Brain microvascular endothelial cell (primary cell): ENCODE measurements at places on chromosomes 2 and 18.

DNA sequence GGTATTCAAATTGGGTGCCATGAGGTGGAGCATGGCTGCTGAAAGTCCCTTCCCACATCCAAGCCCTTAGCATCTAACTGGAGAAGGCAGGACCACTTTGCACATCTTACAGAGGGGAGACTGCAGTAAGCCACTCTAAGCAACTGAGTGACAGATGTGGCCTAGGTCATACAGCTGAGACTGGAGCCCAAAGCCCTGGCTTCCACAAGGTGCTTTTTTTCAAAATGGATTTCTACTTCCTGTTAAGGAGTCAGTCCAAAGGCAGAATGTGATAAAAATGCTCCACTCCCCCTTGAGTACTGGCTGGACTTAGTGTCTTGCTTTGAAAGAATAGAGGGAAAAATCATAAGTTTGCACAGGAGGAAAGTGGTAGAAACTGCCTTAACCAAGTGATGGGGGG lies 424.0 kb upstream of the SPRED2 start:
- DNase-seq, result no peak

DNA sequence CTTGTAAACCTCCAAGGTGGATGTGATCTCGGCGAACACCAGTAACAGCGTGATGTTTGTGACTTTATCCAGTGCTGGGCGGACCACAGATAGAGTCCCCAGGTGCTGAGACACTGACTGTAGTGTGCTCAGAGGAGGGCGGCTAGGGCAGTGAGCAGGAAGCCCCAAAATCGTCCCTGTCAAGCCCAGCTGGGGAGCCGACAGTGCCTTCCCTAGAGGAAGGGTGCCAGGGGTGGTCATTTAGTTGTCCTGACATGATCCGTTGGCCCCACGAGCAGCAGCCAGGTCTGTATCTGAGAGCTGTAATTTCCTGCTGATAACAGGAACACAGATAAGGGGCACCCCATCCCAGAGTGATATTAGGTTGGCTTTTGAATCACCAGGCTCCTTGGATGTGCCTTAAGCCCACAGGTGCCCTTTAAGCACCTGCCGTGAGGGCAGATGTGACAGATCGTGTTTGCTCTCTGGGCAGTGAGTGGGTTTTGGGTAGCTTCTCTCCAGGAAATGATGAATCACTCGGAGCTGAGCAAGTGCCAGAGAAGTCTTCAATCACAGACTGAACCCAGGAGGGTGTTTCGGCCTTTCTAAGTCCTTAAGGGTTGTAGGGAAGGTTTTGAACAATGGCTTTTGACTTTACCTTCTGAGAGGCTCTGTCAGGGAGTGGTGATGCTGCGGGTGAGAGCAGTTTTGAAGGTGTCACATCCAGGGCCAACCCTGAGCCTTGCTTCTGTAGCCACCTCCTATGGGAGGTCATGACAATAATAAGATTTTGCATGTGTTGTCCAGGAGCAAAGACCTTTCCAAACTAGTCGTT lies 7.7 kb downstream of the LPIN1 start:
- peak; percentile 52 for DNase-seq

GRCh38 chr2:145287736-145288135 lies 767.8 kb upstream of the ZEB2 start:
- no peak for DNase-seq

DNA sequence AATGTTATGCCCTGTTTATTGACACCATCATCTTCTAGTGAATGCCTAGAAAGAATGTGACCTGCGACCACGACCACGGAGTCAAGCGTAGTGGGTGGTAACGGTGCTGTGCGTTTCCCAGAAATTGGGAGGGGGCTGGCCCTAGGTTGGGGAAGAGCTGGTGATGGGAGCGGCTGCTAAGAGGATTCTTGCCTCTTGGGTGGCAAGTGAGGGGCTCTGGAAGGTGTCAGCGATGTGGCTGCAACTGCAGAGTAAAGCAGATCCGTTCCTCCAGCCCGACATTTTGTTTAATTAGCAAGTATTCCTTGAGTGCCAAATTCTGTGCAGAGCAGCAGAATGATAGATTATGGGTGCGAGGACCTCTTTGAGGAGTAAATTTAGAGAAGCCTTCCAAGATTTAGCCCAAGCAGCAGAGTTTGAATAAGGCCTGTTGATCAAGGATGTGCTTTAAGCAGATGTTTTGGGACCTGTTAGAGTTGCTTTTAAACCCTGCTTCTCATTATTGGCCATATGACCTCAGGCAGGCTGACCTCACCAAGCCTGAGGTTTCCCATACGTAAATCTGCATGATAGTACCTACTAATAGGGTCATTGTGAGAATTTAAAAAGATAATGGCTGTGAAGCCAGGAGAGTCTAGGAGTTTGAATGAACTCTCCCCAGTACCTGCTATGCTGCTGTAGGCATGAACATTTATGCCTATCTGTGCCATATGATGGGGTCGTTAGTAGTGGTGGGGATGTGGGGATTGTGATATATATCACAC lies 287.7 kb downstream of the PTGR3 start:
- no peak for DNase-seq

DNA sequence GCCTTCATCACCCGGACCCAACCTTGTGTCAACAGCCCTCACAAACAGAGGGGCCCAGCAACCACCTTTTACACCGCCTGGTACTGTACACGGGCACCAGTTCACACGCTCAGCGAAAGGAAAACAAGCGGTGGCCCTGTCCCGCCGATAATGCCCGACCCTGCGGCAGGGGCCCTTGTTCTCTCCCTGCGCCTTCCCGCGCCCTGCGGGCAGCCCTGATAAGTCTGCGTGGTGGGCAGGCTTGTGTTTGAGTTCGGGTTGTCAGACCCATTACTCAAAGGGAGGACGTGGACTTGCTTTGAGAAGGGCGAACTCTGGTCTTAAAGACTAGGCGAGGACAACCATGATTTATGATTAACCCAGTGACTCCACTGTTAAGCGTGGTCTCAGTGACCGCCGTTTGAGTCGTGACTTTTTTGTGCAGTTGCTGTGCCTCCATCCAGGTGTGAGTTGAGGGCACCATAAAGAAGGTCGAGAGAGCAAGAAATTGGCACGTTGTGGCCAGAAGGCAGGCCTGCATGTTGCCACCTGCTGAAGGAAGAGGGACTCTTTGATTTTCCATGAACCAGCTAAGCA lies 167.4 kb upstream of the GATA6 start:
- DNase-seq, result no peak

GRCh38 chr18:79540904-79541282 lies 138.7 kb upstream of the CTDP1 start:
- no peak for DNase-seq

DNA sequence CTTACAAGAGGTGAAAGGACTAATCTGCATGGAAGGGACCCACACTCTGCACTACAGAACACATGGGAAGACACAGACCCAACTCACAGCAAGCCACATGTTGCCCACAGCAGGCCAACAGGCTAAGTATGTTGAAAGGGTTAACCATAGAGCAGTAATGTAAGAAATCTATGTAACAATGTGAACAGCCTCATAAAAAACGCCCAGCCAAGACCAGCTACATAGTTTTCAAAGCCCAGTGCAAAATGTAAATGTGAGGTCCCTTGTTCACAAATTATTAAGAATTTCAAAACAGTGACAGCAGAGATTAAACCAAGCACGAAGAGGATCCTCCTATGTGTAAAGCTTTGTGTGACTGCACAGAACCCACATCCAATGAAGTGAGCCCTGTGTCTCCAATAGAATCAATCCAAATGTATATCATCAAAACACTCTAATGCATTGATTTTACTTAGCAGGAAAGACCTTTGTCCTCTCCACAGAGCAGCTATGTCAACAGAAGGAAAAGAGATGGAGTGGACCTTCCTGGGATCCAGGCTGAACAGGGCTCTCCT lies 210.1 kb downstream of the AGPS start:
- DNase-seq, result no peak

DNA sequence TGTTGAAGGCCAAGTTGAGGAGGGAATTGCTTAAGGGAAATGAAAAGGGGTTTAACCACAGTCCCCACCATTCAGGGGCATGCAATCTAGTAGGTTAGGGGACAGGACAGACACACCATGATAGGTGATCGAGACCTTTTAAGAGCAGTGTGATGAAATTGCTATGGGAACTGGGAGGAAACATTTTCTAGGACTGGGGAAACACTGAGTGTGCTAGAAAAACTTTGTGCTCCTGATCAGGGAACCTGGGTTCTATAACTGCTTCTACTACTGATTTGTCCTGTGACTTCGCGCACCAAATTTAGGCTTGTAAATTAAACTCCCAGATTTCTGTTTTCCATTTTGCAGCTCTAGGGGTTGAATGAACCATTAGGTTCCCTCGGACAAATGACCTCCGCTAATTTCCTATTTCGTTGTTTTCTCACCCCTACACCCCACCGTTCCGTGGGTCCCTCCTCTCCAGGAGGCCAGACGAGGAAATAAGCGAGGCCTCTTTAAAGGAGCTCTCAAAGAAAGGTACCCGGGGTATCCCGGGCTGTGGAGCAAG lies 371 bp upstream of the LCLAT1 start:
- no peak for DNase-seq

- DNase-seq, result peak; percentile 7
These were observed 79.0 kb upstream of the TRIB2 start for GRCh38 chr2:12637754-12638153.
